CD8-positive, alpha-beta T cell (primary cell): ENCODE measurements at places on chromosomes 2 and 18.

DNA sequence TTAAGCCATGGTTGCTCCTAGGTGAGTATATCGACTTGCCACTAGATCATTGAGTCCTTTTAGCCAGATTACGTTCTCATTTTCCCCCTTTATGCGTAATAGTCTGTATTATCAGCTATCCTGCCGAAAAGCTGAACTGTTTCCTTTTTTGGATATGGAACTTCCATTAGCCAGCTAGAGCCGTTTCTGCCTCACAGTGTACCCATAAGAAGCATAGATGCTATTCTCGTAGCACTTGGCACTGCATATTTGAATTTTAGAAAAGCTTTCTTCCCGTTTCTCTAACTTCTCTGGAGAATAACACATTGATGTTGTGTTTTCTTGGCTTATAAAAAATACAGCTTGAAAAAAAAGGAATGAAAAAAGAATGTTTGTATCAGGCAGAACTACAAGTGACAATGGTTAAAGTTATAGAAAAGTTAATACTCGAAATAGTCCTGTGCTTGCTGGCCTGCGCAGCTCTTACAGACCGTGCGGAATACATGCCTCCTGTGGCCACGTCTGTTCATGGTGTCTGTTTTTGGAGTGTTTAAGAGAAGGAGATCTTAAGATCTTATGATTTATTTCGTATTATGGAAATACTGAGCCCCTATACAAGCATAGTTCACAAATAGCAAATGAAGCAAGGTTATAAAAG is 710 bp downstream of the DUSP19 start:
- DNase-seq = no peak

GRCh38 chr2:11344956-11345677 is 681 bp upstream of the ROCK2 start:
- peak; percentile 13 for DNase-seq

GRCh38 chr2:238237431-238238135 is 2.3 kb downstream of the HES6 start:
- no peak for DNase-seq

GRCh38 chr2:5360081-5360480 is 332.1 kb upstream of the SOX11 start:
- no peak for DNase-seq

- no peak for DNase-seq
Observed at GRCh38 chr2:137775529-137775928, 188.7 kb upstream of the HNMT start.

- DNase-seq = no peak
Observed at GRCh38 chr18:75227535-75228296, 17.1 kb downstream of the TSHZ1 start.

DNA sequence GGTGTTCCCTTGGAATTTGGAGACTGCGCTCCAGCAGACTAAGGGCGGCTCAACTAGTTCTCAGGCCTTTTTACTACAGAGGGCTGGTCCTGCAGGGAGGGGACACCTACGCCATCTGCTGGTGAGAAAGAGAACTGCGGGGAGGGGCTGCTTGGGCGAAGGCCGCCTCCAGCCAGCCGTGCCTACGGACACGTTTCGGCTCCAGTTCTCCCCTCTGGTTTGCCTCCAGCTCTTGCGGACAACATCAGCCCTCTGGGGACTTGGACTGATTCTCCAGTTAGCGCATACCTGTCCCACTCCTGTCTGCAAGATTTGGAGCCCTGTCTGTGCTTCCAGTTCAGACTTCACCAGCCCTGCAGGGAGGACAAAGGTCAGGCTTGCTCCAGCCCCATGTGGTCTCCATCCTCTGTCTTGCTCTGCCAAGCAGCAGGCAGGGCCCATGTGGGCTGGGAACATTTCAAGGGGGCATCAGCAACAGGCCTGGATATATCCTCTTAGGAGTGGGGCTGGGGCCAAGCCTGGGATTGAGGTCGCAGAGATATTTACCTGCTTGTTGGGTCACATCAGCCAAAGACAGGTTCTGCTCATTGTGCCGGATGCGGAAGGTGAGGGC is 10.3 kb downstream of the PTPRN start:
- peak; percentile 84 for DNase-seq

GRCh38 chr2:164964700-164965099 is 9.4 kb upstream of the SLC38A11 start:
- no peak for DNase-seq

DNA sequence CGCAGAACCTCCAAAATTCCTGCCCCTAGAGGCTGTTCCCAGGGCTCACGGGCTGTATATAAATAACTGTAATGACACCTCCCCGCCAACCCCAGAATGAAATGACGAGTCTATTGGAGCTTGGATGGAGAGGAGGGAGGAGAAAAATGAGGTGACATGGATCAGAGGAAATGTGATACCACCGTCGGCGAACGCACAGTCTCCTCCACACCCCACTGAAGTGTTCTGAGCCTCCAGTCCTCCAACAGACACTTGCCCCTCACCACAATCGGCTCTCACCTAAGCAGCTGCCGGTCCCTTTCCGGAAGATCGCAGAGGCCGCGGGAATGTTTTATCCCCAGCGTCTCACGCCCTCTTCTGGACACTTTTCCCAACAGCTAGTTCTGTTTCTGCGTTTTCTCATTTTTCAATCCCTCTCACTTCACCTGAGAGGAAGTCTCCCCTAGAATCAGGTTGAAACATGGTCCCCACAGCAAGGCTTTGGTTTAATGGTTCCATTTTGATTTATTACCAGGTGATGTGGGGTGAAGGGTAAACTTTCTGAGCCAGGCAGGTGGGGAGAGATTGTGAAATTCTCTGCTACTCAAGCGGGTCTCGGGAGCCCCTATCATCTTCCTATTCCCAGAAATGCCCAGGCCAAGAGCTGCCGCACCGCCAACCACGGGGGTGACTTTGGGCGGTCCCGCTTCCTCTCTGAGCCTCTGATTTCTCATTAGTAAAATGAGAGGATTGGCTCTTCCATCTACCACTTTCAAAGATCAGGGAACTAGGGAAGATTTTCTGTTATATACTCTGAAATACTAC is 9.1 kb upstream of the MYO5B start:
- no peak for DNase-seq
